Stimulated activated CD8-positive, alpha-beta memory T cell treated with anti-CD3 and anti-CD28 coated beads, Interleukin-2, amount 100 ng/mL, for 1 hour (primary cell): ENCODE measurements at places on chromosomes 7 and 10.

- no peak for DNase-seq
Observed at GRCh38 chr7:6502886-6503285, 48.4 kb downstream of the GRID2IP start.

DNA sequence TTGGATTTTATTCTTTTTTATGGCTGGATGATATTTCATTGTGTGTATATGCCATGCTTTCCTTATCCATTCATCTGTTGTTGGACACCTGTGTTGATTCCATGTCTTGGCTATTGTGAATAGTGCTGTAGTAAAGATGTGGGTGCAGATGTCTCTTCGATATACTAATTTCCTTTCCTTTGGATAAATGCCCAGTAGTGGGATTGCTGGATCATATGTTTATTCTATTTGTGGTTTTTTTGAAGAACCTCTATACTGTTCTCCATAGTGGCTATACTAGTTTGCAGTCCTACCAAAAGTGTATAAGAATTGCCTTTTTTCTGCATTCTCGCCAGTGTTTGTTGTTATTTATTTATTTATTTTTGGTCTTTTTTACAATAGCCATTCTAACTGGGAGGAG lies 159.8 kb downstream of the WNT2 start:
- DNase-seq: no peak

DNA sequence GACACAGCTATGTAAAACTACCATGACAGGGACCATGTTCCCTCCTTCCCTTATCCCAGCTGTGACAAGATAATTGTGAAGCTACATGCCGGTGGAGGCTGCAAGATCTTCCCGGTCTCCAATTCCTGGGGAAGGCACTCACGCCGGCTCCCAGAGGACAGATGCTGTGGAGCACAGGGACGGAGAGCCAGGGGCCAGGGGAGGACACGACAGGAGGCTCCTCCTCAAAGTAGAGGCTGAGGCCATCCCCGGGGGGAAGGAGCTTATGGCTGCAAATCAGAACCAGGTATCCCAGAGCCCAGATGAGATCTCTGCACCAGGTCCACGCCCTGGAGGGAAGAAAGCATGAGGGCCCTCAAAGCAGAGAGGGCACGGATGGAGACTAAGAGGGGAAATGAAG lies 286.2 kb downstream of the TCERG1L start:
- DNase-seq: no peak

DNA sequence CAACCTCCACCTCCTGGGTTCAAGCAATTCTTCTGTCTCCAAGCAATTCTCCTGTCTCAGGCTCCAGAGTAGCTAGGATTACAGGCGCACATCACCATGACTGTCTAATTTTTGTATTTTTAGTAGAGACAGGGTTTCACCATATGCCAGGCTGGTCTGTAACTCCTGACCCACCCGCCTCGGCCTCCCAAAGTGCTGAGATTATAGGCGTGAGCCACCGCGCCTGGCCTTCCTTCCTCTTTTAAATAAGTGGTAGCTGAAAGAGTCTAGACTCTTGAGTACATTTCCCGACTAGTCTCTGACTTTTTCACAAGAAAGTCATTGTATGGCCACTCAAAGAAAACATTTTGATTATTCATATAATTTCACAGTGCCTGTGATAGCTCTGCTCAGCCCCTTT lies 636.2 kb upstream of the ANKRD30A start:
- DNase-seq: no peak

DNA sequence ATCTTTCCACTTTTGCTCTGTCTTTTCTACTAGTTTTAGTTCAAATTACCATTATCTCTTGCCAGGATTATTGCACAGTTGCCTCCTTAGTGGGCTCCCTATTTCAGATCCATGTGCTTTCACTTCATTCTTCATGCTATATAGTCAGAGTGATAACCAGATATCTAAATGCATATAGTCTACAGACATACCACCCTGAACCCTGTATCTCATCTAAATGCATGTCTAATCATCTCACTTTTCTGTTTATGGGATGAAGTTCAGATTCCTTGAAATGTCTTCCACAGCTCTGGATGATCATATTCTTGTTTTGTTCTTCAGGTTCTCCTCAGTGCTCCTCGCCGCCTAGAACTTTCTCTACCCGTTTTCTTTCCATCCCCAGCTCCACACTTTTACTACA lies 13.8 kb downstream of the RSBN1L start:
- DNase-seq: no peak

DNA sequence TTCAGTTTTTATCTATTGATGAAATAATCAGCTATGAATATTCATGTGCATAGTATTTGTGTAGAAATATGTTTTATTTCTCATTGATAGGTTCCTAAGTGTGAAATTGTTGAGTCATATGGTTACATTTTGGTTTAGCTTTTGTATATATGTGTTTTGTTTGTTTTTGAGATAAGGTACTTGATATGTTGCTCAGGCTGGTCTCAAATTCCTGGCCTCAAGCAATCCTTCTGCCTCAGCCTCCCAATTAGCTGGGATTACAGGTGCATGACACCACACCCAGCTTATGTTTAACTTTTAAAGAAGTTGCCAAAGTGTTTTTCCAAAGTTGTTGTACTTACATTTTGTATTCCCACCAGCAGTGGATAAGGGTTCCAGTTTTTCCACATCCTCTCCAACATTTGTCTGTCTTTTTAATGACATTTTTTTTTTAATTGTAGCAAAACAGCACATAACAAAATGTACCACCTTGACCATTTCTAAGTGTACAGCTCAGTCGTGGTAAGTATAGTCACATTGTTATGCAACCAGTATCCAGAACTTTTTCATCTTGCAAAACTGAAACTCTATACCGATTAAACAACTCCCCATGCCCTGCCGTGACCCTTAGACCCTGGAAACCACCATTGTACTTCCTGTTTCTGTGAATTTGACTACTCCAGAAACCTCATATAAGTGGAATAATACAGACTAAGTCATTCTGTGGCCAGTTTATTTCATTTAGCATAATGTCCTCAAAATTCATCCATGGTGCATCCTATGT lies 12.6 kb upstream of the UBE2D1 start:
- no peak for DNase-seq

DNA sequence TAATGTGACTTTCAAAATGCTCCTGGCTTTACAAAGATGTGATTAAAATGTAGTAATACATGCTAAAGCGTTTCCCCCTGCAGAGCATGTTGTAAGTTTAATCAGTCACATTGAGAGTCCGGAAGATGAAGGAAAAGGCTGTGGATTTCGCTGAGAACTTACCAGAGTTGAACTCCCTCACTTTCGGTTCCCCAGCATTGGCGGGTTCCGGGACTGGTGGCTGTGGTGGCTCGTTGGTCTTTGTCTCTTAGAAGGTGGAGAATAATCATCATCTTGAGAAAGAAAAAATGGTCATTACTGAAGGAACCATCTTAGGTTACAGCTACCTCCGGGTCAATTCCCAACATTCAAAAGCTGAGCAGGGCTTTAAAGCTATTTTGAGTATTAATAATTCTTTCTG lies 9.6 kb upstream of the NUPR2 start:
- DNase-seq: no peak

DNA sequence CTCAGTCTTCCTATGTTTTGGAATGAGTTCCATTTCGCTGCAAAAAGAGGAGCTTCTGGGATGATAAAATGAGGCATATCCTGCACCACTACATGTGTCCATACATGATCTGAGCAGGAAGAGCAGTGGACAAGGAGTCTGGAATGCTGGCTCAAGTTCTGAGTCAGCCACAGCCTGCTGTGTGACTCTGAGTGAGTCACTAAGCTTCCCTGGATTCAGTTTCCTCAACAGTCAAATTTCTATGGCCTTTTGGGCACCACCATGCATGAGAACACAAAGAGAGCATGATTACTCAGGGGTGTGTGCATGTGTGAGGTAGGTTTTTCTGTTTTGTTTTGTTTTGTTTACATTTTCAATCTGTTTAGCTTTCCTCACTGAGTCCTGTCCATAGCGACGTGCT lies 254.6 kb downstream of the ANKRD30A start:
- DNase-seq: no peak

DNA sequence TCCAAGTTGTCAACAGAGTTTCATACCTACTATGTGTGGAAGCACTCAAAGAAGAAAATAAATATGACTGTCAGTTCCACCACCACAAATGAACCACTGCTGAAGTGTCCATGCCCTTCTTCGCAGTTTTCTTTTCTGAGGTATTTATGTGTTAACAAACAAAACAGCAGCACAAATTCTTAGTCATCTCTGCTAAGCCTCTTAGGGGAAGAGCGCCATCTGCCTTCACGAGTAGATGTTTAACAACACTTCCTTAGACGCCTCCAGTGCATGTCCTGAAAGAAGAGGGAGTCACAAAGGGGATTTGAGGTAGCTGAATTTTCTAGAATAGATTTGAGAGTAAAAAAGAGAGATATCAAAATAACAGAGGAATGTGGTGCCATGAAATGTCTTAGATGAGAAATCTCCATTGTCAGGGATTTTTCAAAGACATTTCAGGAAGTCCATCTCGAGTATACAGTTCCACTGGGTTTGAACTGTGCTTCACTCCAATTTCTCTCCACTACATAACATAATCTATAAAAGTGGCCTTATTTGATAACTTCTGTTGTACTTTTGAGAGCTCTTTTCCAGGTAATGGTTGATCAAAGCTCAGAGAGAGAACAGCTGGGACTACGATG lies 775.3 kb upstream of the POM121L12 start:
- no peak for DNase-seq
